ENCODE measurements at places on chromosomes 1 and 21. TPM values are rescaled to one million over a fixed set of nuclear protein-coding genes. Genes with fewer than 3 reads are reported as not detected.

The CHI3L2 gene
- total RNA-seq = not detected

The CFAP107 gene
- total RNA-seq = not detected

The CNR2 gene
- not detected for total RNA-seq

The OR2M3 gene
- not detected for total RNA-seq

The RC3H1 gene
- 32.4 TPM for total RNA-seq

The ACOT11 gene
- 0.51 TPM for total RNA-seq

The TGFB2 gene
- total RNA-seq = 0.37 TPM

The AGMAT gene
- total RNA-seq = 0.86 TPM

The HES4 gene
- 35.7 TPM for total RNA-seq

The CELA2B gene
- not detected for total RNA-seq

The CD1D gene
- 0.77 TPM for total RNA-seq

The SELL gene
- total RNA-seq = not detected

The CTPS1 gene
- 77.6 TPM for total RNA-seq

The AKR7A3 gene
- total RNA-seq = not detected

The FAM72C gene
- 14.8 TPM for total RNA-seq

The SPRR3 gene
- not detected for total RNA-seq

The SPRR2B gene
- total RNA-seq = not detected

The IFT25 gene
- 48.4 TPM for total RNA-seq

The LRRC53 gene
- not detected for total RNA-seq

The AUNIP gene
- 17.1 TPM for total RNA-seq

The IRF6 gene
- 0.34 TPM for total RNA-seq

The INSRR gene
- not detected for total RNA-seq

The CYP4A11 gene
- total RNA-seq = not detected

The NHLH1 gene
- 0.22 TPM for total RNA-seq

The GJA8 gene
- not detected for total RNA-seq

The SLC26A9 gene
- total RNA-seq = not detected

The PLA2G2C gene
- total RNA-seq = not detected

The GNG12 gene
- total RNA-seq = 30.3 TPM

The CRYAA gene
- not detected for total RNA-seq

The TRIM58 gene
- 0.09 TPM for total RNA-seq

The SFN gene
- total RNA-seq = 0.99 TPM

The TEX38 gene
- not detected for total RNA-seq

The ARHGEF16 gene
- 7.8 TPM for total RNA-seq

The LRRC39 gene
- total RNA-seq = 0.87 TPM

The PTTG1IP gene
- total RNA-seq = 162 TPM

The PLPPR5 gene
- 0.56 TPM for total RNA-seq

The RPS8 gene
- total RNA-seq = 3,812 TPM

The TNFRSF25 gene
- total RNA-seq = 15.6 TPM

The AVPR1B gene
- not detected for total RNA-seq

The C1QA gene
- total RNA-seq = not detected

The RAD54L gene
- 22.2 TPM for total RNA-seq

The PDZK1IP1 gene
- total RNA-seq = not detected

The KRTAP13-2 gene
- total RNA-seq = not detected

The ZC3H12A gene
- 3.5 TPM for total RNA-seq

The TMEM52 gene
- total RNA-seq = 7.4 TPM

The SYCP1 gene
- not detected for total RNA-seq

The GPR25 gene
- not detected for total RNA-seq

The IL22RA1 gene
- not detected for total RNA-seq

The HSF2BP gene
- 1.1 TPM for total RNA-seq

The EXTL1 gene
- 2.1 TPM for total RNA-seq

The KCNJ6 gene
- total RNA-seq = not detected

The CHTOP gene
- total RNA-seq = 96.1 TPM

The AIRE gene
- not detected for total RNA-seq

The KLF17 gene
- total RNA-seq = not detected

The CACNA1E gene
- total RNA-seq = 2.1 TPM

The HLX gene
- not detected for total RNA-seq

The GBP4 gene
- total RNA-seq = not detected

The NPHP4 gene
- total RNA-seq = 8.9 TPM

The TBX15 gene
- total RNA-seq = 2.8 TPM
